ENCODE measurements at places on chromosomes 12 and 14. TPM values are rescaled to one million over a fixed set of nuclear protein-coding genes. Genes with fewer than 3 reads are reported as not detected.

Gene HOXC4
- polyA plus RNA-seq: 1.0 TPM

Gene HNF1A
- polyA plus RNA-seq: not detected

Gene MEG3
- 0.06 TPM for polyA plus RNA-seq

Gene DCTN2
- 59.4 TPM for polyA plus RNA-seq

Measured in B cell (primary cell).